LHCN-M2 (cell line): ENCODE measurements at places on chromosomes 13 and 19. TPM values are rescaled to one million over a fixed set of nuclear protein-coding genes. Genes with fewer than 3 reads are reported as not detected.

- peak; percentile 40 for DNase-seq
These were observed 7.5 kb downstream of the PLA2G4C start for GRCh38 chr19:48102870-48103751.

DNA sequence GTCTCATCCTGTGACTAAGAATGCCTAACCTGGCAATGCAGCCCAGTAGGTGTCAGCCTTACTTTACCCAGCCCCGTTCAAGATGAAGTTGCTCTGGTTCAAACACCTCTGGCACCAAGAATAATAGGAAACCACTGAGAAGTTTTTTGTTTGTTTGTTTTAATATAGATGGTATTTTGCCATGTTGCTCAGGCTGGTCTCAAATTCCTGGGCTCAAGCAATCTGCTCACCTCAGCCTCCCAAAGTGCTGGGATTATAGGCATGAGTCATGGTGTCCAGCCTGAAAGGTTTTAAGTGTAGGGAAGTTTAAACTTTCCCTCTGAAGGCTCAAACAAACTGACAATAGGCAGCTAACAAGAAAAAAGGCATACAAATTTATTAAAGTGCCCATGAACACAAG, 51.2 kb upstream of the ABCC4 start:
- no peak for DNase-seq

GRCh38 chr13:28751175-28751960, 32.6 kb upstream of the SLC46A3 start:
- DNase-seq, result no peak

GRCh38 chr13:60112771-60113170, 51.0 kb downstream of the DIAPH3 start:
- peak; percentile 49 for DNase-seq

DNA sequence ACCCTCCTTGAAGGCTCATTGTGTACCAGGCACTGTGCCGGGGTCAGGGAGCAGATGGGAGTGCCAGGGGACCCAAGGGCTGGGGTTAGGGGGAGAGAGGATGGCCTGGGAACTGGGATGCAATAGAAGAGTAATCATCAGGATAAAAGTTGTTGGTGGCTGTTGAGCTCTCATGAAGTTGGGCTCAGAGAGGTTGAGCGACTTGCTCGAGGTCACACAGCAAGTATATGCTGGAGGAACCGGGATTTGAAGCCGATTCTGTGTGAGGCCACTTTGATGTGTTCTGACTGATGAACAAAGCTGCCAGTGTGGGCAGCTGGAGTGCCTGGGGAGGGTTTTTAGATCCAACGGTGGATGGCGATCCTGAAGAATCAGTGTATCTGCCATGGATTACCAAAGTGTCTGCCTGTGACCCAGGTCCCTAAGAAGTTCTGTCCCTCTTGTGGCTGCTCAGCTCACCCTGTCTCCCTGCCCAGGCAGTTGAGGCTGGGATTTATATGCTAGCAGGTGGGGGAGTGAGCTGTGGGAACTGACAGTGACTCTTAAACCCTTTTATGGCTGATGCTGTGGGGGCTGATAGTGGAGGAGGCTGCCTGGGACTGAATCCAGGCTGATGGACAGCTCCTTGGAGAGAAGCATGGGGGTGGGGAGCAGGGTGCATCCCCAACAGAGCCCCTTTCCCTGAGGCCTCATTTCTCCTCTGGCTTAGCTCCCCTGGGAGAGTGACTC, 8.3 kb downstream of the ARHGEF18 start:
- DNase-seq, result no peak

DNA sequence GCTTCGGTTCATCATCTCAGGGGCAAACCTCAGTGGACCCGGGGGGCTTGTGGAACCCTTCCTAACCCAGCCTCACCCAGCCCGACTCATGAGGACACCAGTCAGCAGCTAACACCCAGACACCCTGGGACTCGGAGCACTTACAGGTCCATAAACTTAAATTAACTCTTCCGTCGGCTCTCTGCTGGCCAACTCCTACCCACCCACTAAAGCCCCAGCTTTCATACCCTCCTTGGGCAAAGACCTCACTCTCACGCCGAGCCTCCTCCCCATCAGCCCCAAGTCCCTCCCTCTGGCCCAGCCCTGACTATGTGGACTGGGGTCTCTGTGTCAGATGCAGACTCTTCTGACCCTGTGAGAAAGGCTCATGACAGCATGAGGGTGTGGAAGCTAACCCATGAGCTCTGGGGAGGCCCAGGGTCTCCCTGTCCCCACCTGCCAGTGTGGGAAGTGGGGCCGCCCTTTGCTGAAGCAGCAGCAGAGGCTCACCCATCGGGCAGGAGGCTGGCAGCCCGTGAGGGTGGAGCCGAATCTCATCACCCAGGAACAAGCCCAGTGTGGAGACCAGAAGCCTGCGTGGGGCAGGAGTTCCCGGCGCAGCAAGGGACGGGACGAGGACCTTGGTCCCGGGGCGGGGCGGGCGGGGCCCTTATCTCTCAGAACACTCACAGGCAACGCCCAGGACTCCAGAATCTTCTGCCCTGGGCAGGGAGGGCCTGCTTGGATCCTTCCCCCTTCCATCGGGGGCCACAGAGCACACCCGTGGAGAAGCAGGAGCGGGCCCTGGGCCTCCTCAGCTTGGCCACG, 19.8 kb downstream of the TCF3 start:
- DNase-seq, result no peak

CGB2 gene
- total RNA-seq, result 0.26 TPM in 1 of 2 replicates, not detected in the other

DNA sequence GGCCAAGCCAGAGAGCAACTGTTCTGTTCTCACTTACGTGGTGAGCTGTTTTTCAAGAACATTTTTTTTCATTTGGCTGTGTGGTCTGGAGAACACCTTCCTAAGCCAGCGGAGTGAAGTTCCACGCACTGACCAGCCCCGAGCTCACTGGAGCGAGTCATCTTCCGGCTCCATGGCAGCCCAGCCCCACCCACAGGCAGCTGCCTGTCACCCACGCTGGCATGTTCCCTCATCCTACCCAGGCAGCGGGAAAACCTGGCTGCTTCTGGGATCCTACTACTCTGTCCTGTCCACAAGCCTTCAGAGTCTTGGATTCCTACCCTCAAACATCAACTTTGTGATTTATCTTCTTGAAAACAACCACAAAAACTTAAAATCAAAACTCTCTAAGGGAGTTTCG, 76.2 kb downstream of the GGACT start:
- peak; percentile 60 for DNase-seq

PDX1 gene
- total RNA-seq, result not detected in 2 replicates

DNA sequence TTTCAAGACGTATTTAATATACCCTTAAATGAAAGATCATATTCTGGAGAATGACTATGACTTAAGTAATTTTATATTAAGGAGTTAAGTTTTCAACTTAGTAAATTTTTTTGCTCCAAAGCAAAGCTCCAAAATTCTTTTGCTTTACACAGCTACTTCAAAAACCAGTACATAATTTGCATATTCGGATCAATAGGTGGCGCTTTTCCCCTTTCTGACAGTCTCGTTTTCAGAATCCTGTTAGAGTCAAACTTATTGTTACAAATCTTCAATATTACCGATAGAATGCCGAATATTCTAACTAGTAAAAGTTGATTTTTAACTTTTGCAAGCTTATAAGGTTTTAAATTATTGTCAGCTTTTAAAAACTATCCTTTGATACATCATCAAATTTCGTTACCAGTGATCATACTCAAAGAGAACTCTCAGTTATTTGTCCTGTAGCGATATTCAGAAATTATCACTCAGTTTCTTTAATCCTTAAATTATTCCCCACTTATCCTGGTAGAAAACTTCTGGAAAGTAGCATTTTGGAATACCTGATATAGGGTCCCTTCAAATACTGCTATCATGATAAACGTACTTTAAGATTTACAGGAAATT, 852.7 kb upstream of the KLHL1 start:
- peak; percentile 11 for DNase-seq

DNA sequence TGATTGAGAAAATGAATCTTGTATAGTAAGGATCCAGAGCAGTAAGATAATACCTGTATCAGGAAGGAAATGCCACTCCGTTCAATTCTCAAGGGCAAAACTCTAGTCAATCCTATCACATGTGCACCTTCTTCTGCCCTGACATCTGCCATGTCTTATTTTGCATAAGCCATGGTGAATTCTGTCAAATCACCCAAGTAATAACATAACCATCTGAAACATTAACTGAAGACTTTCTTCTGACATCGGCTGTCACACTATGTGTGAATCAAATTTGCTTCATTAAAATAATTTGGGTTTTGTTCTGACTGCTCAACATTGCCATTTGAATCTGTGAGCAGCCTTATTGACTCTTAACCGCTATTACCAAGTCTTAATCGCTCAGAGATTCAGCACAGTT, 91.2 kb downstream of the PCDH9 start:
- DNase-seq, result no peak

ZNF611 gene
- total RNA-seq, result 10.8 and 11.5 TPM in 2 replicates

DNA sequence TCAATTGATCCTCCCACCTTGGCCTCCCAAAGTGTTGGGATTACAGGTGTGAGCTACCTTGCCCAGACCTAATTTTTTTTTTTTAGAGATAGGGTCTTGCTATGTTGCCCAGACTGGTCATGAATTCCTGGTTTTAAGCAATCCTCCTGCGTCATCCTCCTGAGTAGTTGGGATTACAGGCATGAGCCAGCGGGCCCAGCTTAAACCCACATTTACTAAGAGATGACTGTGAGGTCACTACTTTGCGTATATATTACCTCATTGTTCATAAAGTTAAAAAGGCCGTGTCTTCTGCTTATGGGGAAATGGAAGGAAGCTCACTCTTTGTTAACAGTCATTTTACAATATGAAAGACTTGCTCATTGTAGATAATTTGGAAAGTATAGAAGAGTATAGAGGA, 39.6 kb upstream of the C1QTNF9 start:
- DNase-seq, result no peak

CCDC169 gene
- 6.5 and 8.1 TPM in 2 replicates for total RNA-seq

GRCh38 chr13:75091718-75092117, 390.3 kb downstream of the TBC1D4 start:
- no peak for DNase-seq

GPR4 gene
- total RNA-seq, result not detected in 2 replicates

- no peak for DNase-seq
These were observed 1117.2 kb upstream of the SPRY2 start for GRCh38 chr13:81458170-81458569.

DNA sequence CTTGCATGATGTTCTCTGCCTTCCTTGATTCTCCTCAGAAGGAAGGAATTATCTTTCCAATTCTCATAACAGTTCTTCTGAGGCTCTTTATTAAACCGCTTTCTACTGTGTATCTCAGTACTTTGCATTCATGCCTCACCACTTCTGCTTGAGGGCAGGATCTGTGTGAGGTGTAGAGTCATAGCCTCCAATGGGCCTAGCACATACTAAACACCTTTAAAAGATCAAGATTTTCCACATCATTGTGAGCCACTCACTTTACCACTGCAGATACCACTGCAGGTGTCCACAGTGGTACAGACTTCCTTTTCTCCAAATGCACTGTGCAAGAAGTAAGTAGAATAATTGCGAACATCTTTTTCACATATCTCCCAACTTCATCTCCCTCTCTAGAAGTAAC, 76.7 kb downstream of the NDFIP2 start:
- no peak for DNase-seq

DNA sequence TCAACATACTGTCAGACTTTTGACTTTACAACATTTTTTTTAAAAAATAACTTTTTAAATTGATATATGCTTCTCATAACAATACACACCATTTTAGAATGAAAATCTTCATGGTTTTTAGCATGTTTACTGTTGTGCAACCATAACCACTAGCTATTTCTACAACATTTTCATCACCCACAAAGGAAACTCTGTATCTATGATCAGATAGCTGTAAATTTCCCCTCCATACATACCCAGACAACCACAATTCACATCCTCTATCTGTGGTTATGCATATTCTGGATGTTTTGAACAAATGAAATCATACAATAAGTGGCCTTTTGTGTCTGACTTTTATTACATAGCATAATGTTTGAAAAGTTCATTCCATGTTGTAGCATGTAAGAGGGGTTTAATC, 1666.0 kb downstream of the EFNB2 start:
- no peak for DNase-seq

GRCh38 chr19:5103061-5103701, 134.3 kb downstream of the KDM4B start:
- no peak for DNase-seq

DNA sequence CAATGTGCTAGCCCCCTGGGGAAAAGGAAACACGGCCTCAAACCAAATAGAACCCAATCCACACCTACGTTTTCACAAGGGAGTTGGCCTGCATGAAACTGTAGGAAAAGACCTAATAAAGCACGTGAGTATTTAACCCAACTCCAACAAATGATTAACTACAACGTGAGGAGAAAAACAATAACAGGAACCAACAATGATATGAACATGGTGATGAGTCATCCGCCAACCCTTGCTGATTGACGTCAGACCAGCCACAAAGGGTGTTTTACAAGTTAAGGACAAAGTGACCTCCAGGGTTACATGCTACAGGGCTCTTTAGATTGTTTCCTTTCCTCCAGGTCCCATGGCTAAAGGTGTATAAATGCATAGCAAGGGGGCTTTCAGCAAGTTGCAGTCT, 460.5 kb downstream of the COG6 start:
- peak; percentile 90 for DNase-seq

GRCh38 chr19:51320280-51320657, 8.8 kb downstream of the IGLON5 start:
- DNase-seq, result no peak
